ENCODE measurements at places on chromosomes 6 and 20.

- DNase-seq = no peak
Measured at GRCh38 chr6:137928286-137928685, 61.2 kb downstream of the TNFAIP3 start.

DNA sequence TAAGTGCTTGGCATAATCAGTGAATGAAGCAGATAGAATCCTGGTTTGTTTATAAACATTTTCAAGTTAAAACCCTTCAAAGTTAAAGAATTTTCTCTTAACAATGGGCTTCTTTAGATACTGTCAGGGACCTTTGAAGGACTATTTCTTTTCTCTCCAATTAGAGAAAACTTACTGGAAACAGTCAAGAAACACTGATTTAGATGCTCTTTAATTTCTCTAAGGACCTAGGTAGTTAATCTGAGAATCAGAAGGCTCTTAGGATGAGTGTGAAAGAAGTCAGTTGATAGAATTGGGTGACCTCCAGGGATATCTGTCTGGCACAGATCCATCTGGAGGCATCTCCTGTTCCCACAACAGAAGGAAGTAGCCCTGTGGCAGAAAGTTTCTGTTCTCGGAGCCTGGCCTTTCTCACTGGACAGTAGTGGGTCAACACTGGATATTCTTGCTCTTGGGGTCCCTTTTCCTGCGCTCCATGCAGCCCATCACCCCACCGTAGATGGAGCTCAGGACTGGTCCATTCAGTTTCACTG lies 22.5 kb downstream of the KIAA0408 start:
- DNase-seq = no peak

DNA sequence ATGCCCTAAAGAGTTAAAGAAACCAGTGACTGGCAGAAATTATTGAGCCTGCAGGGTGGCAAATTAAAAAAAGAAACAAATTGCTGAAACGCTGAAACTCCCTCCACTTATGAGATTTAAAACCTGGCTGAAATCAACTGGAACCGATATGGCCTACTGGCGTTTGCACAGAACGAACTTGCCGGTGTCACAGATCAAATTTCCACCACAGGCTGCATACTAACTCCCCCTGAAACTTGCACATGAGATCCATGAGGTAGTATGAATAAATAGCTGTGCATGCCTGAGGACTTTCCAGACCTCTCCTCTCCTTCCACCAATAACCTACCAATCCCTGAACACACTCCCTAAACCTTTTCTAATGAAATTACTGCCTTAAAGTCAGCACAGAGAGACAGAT lies 150.4 kb downstream of the RNGTT start:
- no peak for DNase-seq

DNA sequence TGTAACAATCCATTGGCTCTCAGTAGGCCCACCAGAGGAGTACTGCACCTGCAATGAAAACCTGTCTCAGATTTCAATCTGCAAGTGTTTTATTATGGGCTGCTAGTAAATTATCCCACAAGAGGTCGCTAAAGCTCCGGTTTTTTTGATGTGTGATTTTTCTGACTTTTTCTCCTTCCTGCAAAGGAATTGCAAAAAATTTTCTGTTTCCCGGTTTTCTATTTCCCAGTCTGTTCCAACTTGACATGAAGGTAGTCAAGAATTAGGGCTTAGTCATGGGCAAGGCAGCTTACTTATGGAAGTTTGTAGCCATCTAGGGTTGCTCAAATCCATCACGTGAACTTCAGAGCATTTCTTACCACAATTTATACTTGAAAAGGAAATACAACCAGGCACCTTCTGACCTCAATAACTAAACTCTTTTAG lies 38.5 kb upstream of the AHI1 start:
- DNase-seq = no peak

Data from tibial nerve (tissue), 4 donors.